ENCODE measurements at places on chromosomes 6 and 20.

- no peak for DNase-seq
Measured at GRCh38 chr6:137878486-137879285, 11.6 kb downstream of the TNFAIP3 start.

DNA sequence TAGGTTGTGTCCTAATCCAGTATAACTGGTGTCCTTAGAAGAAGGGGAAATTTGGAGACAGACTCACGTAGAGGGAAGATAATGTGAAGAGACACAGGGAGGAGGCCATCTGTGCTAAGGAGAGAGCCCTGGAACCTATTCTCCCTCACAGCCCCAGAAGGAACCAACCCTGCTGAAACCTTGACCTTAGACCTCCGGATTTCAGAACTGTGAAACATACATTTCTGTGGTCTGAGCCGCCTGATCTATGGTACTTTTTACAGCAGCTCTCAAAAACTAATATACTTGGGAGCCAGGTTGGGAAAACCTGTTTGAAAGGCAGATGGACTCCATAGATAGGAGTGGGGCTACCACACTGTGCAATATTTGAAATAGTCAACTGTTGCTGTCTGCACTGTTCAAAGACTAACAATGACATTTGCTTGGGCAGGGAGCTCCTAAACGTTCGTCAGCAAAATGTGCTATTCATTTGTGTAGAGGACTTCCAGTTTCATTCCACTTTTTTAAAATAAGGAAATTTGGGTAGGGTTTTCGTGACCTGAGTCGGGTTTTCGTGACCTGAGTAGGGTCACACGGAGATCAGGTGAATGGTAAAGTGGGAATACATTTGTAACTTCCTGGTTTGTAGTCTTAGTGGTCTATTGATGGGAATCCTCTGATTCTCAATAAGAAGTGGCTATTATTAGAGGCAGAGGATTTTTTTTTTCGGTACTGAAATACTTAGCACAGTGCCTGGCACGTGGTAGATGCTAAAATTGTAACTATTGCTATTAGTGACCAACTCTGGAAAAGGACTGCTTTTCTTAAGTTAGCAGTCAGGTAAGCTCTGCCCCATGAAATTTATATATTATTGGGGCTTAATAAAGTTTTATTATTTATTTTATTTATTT is 11.4 kb downstream of the TAGAP start:
- DNase-seq: no peak

DNA sequence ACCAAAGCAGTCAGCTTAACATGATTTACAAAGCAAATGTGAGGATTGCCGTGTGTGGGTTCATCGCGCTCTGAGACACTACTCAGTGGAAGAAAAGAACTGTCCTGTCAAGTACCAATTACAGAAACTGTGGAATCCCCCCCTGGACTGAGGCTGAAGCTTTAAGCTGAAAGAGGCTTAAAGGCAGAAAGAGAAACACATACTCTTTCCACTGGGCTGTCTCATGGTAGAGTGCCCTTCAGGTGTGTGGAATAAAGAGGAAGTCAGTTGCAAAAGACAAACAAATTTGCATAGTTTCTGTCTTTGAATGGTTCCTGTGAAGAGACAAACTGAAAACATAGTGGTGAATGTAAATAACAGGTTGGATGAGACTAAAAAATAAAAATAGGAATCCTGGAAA is 560.4 kb upstream of the SYNCRIP start:
- DNase-seq: no peak

- no peak for DNase-seq
Measured at GRCh38 chr20:8940326-8940725, 128.6 kb upstream of the PLCB4 start.

- peak; percentile 53 for DNase-seq
Measured at GRCh38 chr6:63573899-63574553, 1.7 kb downstream of the LOC128125822 start.

GRCh38 chr6:35392773-35393672 is 50.7 kb downstream of the PPARD start:
- no peak for DNase-seq

DNA sequence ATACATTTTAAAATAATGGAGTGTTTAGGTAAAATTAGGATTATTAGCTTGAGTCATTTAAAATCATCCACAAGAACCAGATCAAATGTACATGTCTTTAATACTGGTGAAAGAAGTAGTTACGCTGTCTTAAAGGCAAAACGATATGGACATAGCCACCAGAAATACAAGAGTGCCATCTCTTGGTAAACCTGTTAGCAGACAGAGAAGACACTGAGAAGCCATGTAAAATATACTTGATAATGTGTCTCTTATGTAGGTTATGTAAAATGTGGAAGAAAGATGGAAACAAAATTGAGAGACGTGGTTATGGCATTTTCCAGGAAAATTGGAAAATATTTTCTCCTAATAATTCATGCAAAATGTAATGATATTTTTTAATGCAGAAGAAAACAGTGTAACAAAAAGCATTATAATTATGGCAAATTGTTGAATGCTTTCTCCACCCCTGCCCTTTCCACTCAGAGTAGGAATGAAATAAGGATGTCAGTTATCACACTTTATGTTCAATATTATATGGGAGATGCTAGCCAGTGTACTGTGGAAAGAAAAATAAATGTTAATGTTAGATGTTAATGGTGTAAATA is 12.2 kb upstream of the SLC17A2 start:
- peak; percentile 1 for DNase-seq

- DNase-seq: no peak
Measured at GRCh38 chr6:156881687-156882629, 104.8 kb downstream of the ARID1B start.

GRCh38 chr6:158627940-158628211 is 16.7 kb downstream of the DYNLT1 start:
- no peak for DNase-seq

- no peak for DNase-seq
Measured at GRCh38 chr20:37347347-37347823, 1.4 kb downstream of the SRC start.

All from NCI-H2081 (cell line).